ENCODE measurements at places on chromosomes 16 and 17. TPM values are rescaled to one million over a fixed set of nuclear protein-coding genes. Genes with fewer than 3 reads are reported as not detected.

DNA sequence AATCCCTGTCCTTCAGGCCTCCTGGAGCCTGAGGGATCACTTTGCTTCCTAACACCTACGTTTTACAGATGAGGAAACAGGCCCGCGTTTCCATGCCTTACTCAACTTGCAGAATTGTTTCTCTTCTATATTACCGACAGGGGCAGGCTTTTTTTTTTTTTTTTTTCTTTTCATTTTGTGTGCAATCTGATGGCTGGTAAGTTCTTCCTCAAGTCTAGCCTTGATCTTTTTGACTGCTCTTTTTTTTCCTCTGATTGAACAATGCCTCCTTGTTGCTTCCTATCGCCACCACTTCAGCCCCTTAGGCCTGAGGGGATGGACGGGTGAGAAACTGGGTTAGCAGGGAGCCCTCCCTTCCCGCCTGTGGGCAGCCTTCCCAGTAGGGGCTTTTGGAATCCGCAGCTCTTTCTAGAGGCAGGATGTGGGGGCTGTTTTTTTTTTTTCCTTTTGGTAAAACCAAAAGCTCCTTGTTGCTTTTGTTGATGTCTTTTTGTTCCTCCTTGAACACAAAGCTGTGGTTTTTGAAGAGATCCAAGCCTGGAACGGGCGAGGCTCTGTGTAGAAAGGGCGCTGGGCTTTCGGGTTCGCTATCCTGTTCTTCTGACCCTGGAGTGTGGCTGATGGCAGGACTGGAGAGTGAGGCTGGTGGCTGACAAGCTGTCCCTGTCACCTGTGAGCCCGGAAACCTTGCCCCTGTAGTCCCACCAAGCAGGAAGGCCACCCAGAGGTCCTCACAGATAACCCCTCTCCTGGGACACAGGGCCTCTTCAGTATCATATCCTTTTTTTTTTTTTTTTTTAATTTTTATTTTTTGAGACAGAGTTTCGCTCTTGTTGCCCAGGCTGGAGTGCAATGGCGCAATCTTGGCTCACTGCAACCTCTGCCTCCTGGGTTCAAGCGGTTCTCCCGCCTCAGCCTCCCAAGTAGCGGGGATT, 14.0 kb downstream of the LASP1 start:
- peaks cover 2% of the 10 kb centered on the region for H3K36me3 ChIP-seq
- no peaks in the 10 kb centered on the region for H3K27me3 ChIP-seq
- H3K27ac ChIP-seq = peak overlapping the region; percentile 58
- DNase-seq = no peak
- H3K4me1 ChIP-seq = peaks cover 77% of the 10 kb centered on the region
- H3K4me3 ChIP-seq = no peak overlapping the region

- no peaks in the 10 kb centered on the region for H3K4me1 ChIP-seq
- H3K4me3 ChIP-seq = no peak overlapping the region
- H3K27me3 ChIP-seq = no peaks in the 10 kb centered on the region
Observed at GRCh38 chr16:87027056-87027616, 290.1 kb downstream of the C16orf95 start.

DNA sequence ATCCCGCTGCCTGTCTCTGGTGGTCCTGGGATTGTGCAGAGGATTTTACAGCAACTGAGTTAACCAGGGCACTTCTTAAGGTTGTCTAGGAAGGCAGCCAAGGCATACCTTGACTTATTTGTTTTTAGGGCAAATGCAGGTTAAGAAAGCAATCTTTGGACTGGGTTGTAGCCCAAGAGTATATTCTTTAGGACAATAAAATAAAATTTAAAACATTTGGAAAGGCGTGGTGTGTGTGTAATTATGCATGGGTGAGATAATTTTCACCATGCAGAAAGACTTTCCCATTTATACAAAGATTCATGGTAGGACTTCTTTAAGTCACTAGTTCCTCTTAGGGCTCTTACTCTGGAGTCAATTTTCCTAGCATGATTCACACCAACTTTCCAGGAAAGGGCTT, 93.1 kb downstream of the SPACA3 start:
- H3K36me3 ChIP-seq = no peaks in the 10 kb centered on the region
- no peaks in the 10 kb centered on the region for H3K27me3 ChIP-seq
- H3K4me1 ChIP-seq = no peaks in the 10 kb centered on the region
- no peak overlapping the region for H3K4me3 ChIP-seq

GRCh38 chr17:77692571-77693161, 265.8 kb upstream of the TNRC6C start:
- no peak for DNase-seq
- H3K27ac ChIP-seq = no peak overlapping the region
- H3K4me1 ChIP-seq = peaks cover 6% of the 10 kb centered on the region
- H3K36me3 ChIP-seq = no peaks in the 10 kb centered on the region
- H3K4me3 ChIP-seq = no peak overlapping the region
- H3K27me3 ChIP-seq = no peaks in the 10 kb centered on the region

- H3K4me1 ChIP-seq = no peaks in the 10 kb centered on the region
- no peak overlapping the region for H3K27ac ChIP-seq
- H3K4me3 ChIP-seq = no peak overlapping the region
- DNase-seq = no peak
Observed at GRCh38 chr16:81931927-81932326, 79.3 kb downstream of the SDR42E1 start.

GRCh38 chr17:73616120-73616872, 27.9 kb downstream of the SDK2 start:
- no peak overlapping the region for H3K27ac ChIP-seq
- no peaks in the 10 kb centered on the region for H3K36me3 ChIP-seq
- H3K4me1 ChIP-seq = no peaks in the 10 kb centered on the region
- H3K27me3 ChIP-seq = no peaks in the 10 kb centered on the region

- H3K36me3 ChIP-seq = no peaks in the 10 kb centered on the region
- no peak for DNase-seq
- no peak overlapping the region for H3K4me3 ChIP-seq
- H3K27me3 ChIP-seq = no peaks in the 10 kb centered on the region
- no peaks in the 10 kb centered on the region for H3K4me1 ChIP-seq
- H3K27ac ChIP-seq = no peak overlapping the region
Observed at GRCh38 chr17:58368860-58369213, 16.8 kb upstream of the SUPT4H1 start.

GRCh38 chr16:17362946-17363345, 107.8 kb downstream of the XYLT1 start:
- H3K27ac ChIP-seq = peak overlapping the region; percentile 54
- no peaks in the 10 kb centered on the region for H3K27me3 ChIP-seq
- H3K36me3 ChIP-seq = no peaks in the 10 kb centered on the region
- H3K4me1 ChIP-seq = peaks cover 56% of the 10 kb centered on the region

DNA sequence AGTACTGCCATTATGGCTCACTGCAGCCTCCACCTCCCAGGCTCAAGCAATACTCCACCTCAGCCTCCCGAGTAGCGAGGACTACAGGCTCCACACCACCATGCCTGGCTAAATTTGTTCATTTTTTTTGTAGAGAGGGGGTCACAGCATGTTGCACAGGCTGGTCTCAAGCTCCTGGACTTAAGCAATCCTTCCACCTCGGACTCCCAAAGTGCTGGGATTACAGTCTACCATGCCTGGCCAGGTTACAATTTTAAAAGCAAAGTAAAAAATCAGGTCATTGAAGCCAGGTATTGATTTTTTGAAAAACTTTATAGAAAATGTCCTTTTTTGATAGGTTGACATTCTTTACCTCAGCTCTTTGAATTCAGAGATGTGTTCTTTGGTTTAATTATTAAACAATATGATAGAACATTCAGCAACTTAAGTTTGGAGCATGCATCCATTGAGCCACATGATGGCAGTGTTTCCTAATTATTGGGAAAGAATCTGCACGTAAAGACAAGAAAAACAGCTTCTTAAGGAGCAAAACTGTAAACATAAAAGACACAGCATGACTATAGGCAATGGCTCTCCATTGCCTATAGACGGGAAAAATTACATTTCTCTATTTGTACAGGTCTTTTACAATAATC, 1.7 kb upstream of the SLC16A11 start:
- H3K27ac ChIP-seq = peak overlapping the region; percentile 76
- no peak for DNase-seq
- H3K4me3 ChIP-seq = no peak overlapping the region
- peaks cover 22% of the 10 kb centered on the region for H3K4me1 ChIP-seq
- no peaks in the 10 kb centered on the region for H3K36me3 ChIP-seq
- H3K27me3 ChIP-seq = no peaks in the 10 kb centered on the region

DNA sequence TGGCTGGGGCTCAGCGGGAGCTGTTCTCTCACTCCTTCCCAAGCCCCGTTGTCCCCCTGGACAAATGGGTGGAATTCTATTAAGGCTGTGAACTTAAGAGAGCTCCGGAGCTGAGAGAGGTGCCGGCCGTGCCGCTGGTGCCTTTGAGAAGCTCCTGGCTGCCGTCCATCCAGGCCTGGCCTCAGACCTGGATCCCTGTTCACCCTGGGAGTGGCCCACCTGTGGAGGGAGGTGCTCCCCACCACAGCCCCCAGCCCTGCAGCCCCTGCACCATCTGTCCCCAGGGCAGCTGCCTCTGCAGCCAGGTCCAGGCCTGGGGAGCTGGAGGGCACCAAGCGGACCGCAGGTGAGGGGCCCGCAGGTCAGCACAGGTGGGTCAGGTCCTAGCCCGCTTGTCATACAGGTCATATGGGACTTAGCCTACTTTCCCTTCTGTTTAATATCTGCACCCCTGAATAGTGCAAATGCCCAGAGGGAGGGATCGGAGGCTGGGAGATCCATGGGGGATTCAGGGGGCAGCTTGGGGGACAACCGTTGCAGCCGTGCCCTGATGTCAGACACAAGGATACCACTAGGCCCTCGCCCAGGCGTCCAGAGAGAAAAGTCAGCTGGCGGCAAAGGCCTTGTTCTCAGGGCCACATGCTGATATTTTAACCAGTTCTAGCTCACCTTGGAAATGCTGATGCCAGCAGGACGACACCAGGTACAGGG, 15.2 kb upstream of the METRNL start:
- peak; percentile 64 for DNase-seq
- H3K27ac ChIP-seq = peak overlapping the region; percentile 66
- no peaks in the 10 kb centered on the region for H3K27me3 ChIP-seq
- no peak overlapping the region for H3K4me3 ChIP-seq

DNA sequence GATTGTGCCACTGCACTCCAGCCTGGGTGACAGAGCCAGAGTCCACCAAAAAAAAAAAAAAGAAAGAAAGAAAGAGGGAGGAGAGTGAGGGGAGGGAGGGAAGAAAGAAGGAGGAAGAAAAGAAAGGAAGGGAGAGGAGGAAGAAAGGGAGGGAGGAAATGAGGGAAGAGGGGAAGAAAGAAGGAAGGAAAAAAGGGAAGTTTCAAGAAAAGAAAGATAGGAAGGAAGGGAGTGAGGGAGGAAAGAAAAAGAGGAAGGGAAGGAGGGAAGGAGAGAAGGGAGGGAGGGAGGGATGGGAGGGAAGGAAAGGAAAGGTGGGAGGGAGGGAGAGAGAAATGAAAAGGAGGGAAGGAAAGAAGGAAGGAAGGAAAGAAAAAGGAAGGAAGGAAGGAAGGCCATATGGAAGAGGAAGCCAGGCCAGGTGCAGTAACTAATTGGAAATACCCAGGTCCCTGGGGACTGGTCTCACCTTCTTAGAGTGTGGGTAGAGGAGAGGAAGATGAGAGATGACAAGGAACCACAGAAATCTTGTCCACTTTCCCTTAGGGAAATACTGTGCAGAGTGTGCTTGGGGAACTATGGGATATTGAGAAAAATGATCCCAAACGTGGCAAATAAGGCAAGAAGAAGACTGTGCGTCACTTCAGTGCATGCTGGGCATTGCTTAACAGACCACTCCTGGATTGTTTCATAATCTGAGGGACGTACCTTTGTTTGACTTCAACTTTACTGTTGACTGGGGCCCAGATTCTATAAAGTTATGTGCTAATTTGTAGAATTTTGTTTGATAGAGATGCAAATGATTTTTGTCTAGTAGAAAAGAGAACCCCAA, 15.1 kb upstream of the CSNK2A2 start:
- DNase-seq = no peak
- H3K27me3 ChIP-seq = no peaks in the 10 kb centered on the region
- H3K4me1 ChIP-seq = no peaks in the 10 kb centered on the region
- no peak overlapping the region for H3K4me3 ChIP-seq
- no peak overlapping the region for H3K27ac ChIP-seq
- H3K36me3 ChIP-seq = no peaks in the 10 kb centered on the region

Gene HLF
- 39.4 TPM for total RNA-seq

Gene CMTM2
- 1.1 TPM for total RNA-seq

Gene OR2C1
- total RNA-seq = 2.0 TPM

Gene KRT33A
- not detected for total RNA-seq

Gene TMEM235
- not detected for total RNA-seq

Gene TOP2A
- total RNA-seq = 5.2 TPM

Data from thyroid gland (tissue), 4 donors.